ENCODE measurements at places on chromosomes 5 and 9. TPM values are rescaled to one million over a fixed set of nuclear protein-coding genes. Genes with fewer than 3 reads are reported as not detected.

GRCh38 chr5:163789870-163790269 is 284.5 kb downstream of the MAT2B start:
- DNase-seq: no peak

GRCh38 chr9:112772551-112772950 is 22.0 kb downstream of the SNX30 start:
- no peak for DNase-seq

DNA sequence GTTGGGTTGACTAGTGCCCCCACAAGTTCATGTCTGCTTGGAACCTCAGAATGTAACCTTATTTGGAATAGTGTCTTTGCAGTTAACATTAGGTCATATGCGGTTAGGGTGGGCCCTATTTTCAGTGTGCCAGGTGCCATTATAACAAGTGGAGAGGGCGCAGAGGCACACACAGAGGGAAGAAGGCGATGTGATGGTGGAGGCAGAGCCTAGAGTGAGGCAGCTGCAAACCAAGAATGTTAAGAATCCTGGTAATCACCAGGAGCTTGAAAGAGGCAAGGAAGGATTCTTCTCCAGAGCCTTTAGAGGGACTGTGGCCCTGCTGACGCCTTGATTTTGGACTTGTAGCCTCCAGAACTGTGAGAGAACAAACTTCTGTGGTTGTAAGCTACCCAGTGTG is 10.9 kb downstream of the GPR107 start:
- DNase-seq: no peak

BASP1 gene
- 21.4 TPM for polyA plus RNA-seq

DNA sequence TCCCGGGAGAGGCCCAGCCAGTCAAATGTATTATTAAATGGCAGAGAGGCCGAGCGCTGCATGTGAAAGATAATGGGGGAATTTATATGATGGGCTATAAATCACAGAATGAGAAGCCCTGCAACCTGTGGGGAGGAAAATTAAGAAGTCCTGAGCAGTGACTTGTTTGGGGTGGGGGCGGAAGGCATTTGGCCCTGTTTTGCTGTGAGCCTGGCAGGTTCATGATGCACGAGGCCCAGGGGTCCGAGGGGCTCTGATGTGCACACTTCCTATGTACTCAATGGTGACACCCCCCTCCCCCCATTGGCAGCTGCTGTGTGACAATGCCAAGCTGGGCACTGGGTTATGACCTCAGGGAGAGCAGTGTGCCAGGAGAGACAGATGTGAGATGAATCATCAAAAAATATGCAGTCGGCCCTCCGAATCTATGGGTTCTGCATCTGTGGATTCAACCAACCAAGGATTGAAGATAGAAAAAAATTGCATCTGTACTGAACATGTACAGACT is 13.7 kb upstream of the DAB2IP start:
- no peak for DNase-seq

DNA sequence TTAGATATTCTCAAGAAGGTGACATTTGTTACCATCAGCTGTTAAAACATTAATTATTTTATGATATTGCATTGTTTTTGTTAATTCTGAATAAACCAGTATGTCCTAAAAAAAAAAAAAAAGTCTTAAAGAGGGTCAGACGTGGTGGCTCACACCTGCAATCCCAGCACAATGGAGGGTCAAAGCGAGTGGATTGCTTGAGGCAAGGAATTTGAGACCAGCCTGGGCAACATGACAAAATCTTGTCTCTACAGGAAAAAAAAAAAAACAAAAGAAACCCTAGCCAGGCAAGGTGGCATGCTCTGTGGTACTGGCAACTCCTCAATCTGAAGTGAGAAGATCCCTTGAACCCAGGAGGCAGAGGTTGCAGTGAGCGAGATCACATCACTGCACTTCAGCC is 46.8 kb downstream of the CYLC2 start:
- DNase-seq: no peak

- DNase-seq: peak; percentile 16
Observed at GRCh38 chr5:57650360-57651069, 167.9 kb upstream of the ACTBL2 start.

DNA sequence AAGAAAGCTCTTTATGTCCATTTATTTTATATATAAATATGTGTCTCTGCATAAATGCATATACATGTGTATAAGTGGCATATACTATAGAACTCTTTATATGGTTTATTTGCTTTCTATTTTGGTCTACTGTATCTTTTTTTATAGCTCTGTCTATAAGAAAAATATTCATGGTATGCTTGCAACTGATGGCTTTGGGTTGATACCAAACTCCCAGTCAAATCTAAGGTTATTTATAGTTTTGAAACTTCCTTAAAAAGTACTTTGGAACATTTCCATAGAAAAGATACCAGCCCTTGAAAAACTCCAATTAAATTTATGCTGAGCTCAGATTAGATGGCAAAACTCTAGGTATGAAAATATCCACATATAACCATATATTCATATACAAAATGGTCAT is 120.0 kb upstream of the KLF9 start:
- DNase-seq: no peak

DNA sequence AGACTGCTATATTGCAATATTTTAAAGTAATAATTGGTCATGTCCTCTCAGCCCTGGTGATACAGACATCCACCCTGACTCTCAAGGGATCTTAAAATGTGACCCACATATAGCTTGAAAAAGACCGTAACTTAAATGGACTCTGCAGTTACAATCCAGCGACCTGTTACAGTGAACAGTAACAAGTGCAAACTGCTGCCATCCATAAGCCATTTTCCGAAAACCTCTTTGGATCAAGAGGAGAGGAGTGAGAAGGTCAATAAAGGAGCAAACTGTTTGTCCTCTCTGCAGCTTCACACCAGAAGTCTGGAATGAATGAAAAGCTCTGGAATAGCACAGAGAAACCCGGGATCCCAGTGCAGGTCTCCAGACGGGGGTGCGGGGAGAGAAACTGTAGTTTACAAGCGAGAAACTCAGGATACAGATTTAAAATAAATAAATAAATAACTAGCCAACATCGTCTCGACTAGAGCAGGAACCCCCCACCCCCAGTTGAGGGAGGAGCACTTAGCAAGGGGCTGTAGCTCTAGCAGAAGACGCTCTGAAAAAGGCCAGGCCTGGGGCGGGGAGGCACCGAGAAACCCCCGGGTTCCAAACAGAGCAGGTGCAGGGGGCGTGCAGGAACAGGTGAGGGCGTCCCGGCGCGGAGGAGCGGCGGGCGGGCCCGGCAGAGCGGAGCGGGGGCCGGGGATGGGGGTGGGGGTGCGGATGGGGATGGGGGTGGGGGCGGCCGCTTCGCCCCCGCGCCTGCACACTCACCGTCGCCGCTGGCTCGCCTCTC is 572 bp downstream of the ZDHHC21 start:
- no peak for DNase-seq

DNA sequence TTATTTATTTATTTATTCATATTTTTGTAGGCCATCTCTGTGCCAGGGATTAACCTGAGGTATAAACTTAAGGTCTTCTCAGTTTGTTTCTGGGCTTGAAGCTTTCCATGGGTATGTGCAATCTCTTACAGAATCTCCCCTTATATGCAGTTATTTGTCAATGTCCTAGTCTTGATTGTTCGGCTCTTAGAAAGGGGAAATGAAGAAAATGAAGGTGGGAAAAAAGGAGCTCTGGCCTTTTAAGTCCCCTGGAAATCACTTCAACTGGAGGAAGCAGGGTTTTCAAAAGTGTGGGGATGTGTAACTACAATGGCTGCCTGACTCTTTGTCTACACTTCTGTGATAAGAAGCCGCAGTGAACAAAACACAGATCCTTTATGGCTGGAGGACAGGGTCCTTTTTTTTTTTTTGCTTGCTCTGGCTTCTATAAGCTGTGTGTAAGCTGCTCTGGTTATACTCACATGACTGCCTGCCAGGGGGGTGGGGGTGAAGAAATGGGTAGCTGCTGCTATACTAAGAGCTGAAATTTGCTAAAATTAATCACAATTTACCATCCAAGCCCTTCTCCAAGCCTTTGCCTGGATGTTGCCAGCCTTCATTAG is 33.7 kb downstream of the CENPP start:
- DNase-seq: no peak

CDKN2B-AS1 gene
- 0.78 TPM for polyA plus RNA-seq
